DMS79 treated with DMSO at 0.1 percent for 48 hours (cell line): ENCODE measurements at places on chromosomes 3 and 15.

GRCh38 chr3:188972310-188972709 lies 199.5 kb upstream of the TPRG1 start:
- no peak for DNase-seq

GRCh38 chr15:74845208-74845568 lies 2.2 kb upstream of the ULK3 start:
- no peak for DNase-seq

DNA sequence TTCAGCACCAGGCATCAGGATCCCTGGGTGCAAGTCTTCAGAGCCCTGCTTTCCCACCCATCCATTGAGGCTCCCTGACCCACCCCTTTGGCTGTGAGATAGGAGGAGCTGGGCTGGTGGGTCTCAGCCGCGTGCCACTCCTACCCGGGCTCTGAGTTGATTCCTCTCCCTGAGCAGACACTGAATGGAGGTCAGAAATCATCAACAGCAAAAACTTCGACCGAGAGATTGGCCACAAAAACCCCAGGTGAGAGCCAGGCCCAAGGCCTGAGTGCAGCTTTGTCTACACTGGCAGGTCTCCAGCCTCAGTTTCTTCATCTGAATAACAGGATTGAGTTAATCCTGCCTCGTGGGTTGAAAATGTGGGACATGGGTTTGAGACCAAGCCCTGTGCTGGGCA lies 7.8 kb downstream of the TMEM43 start:
- no peak for DNase-seq

GRCh38 chr3:129626744-129627349 lies 20.4 kb upstream of the PLXND1 start:
- DNase-seq, result peak; percentile 66

- no peak for DNase-seq
These were observed 386.5 kb upstream of the ATP11B start for GRCh38 chr3:182406786-182407185.

DNA sequence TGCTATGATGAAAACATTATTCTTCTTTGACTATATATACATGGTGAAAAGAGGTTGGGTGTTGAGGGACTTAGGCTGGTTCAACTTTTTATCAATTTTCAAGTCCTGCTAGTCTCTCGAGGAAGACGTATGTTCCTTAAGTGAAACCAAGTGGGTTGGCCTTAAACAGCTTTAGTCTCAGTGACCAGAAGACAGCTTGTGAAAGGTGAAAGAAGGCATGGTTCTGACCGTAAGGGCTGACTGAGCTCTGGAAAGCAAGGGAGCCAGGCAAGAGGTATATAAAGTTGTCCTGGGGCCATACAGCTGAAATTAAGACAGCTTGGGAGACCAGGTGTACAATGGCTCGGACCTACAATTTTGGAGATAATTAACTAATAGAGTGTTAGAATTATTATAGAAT lies 128.9 kb upstream of the TP63 start:
- no peak for DNase-seq

DNA sequence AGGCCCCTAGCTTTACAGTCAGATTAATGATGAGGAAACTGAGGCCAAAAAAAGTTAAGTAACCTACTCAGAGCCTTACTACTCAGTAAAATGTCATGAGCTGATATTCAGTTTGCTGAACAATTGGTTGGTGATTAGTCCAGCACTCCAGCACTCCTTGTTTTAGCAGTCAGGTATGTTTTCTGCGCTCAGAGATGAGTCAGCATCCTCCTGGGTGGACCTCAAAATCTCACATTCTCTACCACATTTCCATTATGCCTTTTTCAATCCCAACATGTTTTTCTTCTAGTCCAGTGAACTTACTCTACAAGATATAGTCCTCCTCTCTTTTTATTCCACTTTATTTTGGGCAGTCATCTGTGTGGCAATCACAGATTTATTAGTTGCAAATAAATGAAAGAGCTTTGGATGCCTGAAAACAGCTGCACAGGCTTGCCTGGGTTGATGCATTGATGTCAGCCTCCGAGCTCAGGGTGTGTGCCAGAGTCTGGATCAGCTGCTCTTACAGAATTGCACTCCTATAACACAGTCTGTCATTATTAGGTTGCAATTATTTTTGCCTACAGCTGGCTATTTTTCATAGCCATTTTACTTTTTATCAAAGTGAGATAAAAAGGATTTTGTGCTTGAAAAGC lies 133.2 kb downstream of the ARPP21 start:
- DNase-seq, result no peak

- no peak for DNase-seq
These were observed 6.0 kb downstream of the IL1RAP start for GRCh38 chr3:190519886-190520285.
